ENCODE measurements at places on chromosomes 11 and 22. TPM values are rescaled to one million over a fixed set of nuclear protein-coding genes. Genes with fewer than 3 reads are reported as not detected.

The EIF1AD gene
- 29.9 TPM for polyA plus RNA-seq

GRCh38 chr11:79481795-79482194, 41.0 kb upstream of the TENM4 start:
- H3K4me1 ChIP-seq: no peaks in the 10 kb centered on the region
- H3K27me3 ChIP-seq: peaks cover 3% of the 10 kb centered on the region

DNA sequence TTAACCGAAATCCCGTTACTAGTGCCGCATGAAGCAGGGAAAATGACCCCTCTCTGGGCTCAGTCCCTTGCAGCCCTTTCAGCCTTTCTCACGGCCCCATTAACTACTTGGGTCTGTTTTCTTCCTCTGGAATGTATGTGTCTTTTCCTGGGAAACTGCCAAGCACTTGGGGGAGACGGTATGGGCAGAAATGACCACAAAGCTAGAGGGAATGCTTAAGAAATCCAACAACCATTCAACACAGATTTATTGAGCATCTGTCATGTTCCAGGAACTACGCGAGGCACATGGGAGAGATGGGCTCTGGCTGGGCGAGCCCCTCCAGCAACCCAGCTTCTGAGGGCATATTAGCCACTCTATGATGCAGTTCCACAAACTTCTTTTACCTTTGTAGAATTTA, 462.6 kb downstream of the BUD13 start:
- peak; percentile 43 for DNase-seq
- H3K36me3 ChIP-seq: no peaks in the 10 kb centered on the region
- H3K27me3 ChIP-seq: no peaks in the 10 kb centered on the region
- no peak overlapping the region for H3K27ac ChIP-seq
- no peak overlapping the region for H3K4me3 ChIP-seq

The SLC16A8 gene
- polyA plus RNA-seq: 0.39 TPM

- H3K4me1 ChIP-seq: peaks cover 5% of the 10 kb centered on the region
- H3K4me3 ChIP-seq: no peak overlapping the region
- H3K27me3 ChIP-seq: no peaks in the 10 kb centered on the region
- no peak for DNase-seq
These were observed 96.2 kb upstream of the MTMR2 start for GRCh38 chr11:96019810-96020747.

The TRIM48 gene
- not detected for polyA plus RNA-seq

DNA sequence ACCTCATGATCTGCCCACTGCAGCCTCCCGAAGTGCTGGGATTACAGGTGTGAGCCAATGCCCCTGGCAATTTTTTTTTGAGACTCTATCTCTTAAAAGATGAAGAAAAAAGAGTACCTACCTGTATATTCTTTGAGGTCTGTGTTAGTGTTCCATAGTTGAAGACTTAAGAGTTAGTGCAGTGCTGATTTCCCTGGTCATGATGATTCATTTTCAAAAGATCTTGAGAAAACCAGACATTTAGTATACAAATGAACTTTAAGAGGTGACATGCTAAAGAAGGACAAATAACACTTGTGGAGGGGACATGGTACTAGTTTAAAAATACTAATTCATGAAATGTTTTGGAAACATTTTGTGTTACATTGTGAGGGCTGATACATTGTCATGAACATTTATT, 17.7 kb downstream of the CBL start:
- no peaks in the 10 kb centered on the region for H3K4me1 ChIP-seq
- no peak for DNase-seq
- H3K4me3 ChIP-seq: no peak overlapping the region
- H3K27me3 ChIP-seq: no peaks in the 10 kb centered on the region
- no peak overlapping the region for H3K27ac ChIP-seq
- no peaks in the 10 kb centered on the region for H3K36me3 ChIP-seq

DNA sequence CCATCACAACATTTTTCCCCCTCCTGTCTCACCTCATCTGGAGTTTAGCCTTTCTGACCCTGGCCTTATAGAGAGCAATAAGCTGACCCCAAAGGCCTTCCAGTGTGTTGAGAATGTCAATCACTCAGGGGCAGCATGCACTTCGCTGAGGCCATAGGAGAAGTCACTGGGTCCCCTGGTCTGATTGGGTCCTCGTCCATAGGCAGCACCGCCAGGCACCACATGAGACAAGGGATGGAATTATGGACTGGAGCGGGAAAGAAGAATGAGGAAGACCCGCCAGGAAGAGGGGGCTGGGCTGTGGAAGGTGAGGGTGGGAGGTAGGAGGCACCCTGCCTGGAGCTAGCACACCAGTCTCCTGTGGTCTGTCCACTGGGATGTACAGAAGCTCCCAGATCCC, 72.9 kb downstream of the DSCAML1 start:
- H3K27me3 ChIP-seq: no peaks in the 10 kb centered on the region
- no peaks in the 10 kb centered on the region for H3K36me3 ChIP-seq
- H3K4me3 ChIP-seq: no peak overlapping the region
- no peak overlapping the region for H3K27ac ChIP-seq
- peaks cover 9% of the 10 kb centered on the region for H3K4me1 ChIP-seq

DNA sequence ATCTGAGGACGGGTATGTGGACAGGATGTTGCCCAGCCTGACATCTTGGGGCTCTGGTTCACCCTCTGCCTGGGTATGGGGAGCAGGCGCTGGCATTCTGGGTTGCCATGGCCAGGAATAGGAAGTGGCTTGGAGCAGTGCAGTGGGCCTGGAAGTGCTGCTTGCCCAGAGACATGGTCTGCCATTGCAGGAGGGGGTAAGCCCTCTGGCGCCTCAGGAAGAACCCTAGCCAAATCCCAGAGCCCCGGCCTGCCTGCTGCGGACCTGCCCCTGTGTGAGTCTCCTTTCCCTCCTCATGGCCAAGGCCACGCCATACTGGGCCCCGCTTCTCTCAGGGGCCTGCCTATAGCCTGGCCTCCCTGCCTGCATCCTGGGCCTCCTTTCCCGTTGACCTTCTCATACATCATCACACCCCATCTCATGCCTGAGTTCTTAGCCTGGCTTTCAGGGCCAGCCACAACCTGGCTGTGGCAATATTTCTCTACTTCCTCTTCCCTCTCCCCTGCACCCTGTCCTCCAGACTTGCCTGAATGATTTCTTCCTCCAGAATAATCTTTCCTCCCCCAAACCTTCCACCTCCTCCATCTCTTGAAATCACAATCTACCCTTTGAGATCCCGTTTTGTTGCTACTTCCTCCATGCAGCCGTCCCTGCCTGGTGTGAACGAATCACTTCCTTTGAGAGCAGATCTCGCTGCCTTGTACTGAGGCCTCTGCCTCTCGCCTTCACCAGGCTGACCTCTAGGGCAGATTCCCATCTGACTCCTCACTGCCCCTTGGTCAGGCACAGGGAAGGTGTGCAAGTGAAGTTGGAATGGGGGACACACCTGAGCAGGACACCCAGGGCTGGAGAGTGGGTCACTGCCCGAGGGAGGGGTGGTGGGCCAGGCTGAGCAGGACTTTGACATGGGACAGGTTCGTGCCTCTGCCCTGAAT, 5.2 kb downstream of the CAPN5 start:
- H3K4me3 ChIP-seq: no peak overlapping the region
- no peak for DNase-seq
- no peak overlapping the region for H3K27ac ChIP-seq
- H3K36me3 ChIP-seq: no peaks in the 10 kb centered on the region

The UPK3A gene
- 0.55 TPM for polyA plus RNA-seq

DNA sequence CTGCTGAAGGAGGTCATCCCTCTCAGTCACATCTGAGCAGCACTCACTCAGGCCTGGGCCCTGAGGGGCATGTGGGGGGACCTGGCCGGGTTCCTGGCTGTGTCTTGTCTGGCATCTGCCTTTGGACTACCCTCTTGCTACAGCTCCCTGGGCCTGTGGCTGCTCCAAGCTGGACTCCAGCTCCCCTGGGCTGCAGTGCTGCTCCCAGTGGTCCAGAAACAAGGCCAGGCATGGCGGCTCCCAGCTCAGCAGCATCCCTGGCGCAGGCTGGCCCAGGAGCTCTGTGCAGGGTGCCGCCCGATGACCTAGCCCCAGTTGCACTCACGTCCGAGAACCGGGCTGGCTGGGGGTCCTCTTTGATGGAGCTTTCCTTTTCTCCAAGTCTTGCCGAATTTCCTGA, 5.3 kb downstream of the CDPF1 start:
- no peaks in the 10 kb centered on the region for H3K27me3 ChIP-seq
- no peak overlapping the region for H3K27ac ChIP-seq
- peaks cover 16% of the 10 kb centered on the region for H3K4me1 ChIP-seq

GRCh38 chr11:56558574-56558973, 15.5 kb upstream of the OR5M11 start:
- H3K36me3 ChIP-seq: no peaks in the 10 kb centered on the region
- H3K27me3 ChIP-seq: no peaks in the 10 kb centered on the region
- no peak for DNase-seq
- no peak overlapping the region for H3K4me3 ChIP-seq
- no peak overlapping the region for H3K27ac ChIP-seq

DNA sequence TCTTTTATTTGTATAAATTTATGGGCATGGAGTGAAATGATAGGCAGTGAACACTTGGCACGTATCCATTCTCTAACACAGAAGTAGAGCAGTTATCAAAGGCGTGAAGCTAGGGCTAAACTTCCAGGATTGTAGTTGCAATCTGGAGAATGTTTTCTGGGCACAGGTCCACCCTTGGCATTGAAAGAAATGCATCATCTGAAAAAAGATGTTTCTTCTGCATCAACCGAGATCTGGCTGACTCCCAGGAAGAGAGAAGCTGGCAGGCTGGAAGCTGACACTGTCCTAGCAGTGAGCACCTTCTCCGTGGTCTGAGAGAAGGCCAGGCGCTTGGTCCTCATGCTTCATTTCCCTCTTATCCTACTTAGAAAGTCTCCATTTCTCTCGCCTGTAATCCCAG, 600.0 kb downstream of the BRD1 start:
- no peaks in the 10 kb centered on the region for H3K4me1 ChIP-seq
- H3K36me3 ChIP-seq: no peaks in the 10 kb centered on the region
- no peak for DNase-seq
- no peak overlapping the region for H3K27ac ChIP-seq
- H3K27me3 ChIP-seq: peaks cover 3% of the 10 kb centered on the region

GRCh38 chr22:19876314-19876940, 21.8 kb upstream of the GNB1L start:
- no peaks in the 10 kb centered on the region for H3K36me3 ChIP-seq
- no peak for DNase-seq
- no peak overlapping the region for H3K27ac ChIP-seq
- H3K4me3 ChIP-seq: no peak overlapping the region
- H3K4me1 ChIP-seq: peaks cover 4% of the 10 kb centered on the region

GRCh38 chr11:65853246-65853979, 4.6 kb downstream of the CFL1 start:
- DNase-seq: no peak
- no peak overlapping the region for H3K4me3 ChIP-seq
- H3K36me3 ChIP-seq: peaks cover 53% of the 10 kb centered on the region
- peaks cover 8% of the 10 kb centered on the region for H3K4me1 ChIP-seq
- no peaks in the 10 kb centered on the region for H3K27me3 ChIP-seq

GRCh38 chr11:63023841-63024648, 8.4 kb upstream of the SLC22A8 start:
- H3K4me1 ChIP-seq: no peaks in the 10 kb centered on the region
- H3K4me3 ChIP-seq: no peak overlapping the region
- H3K27me3 ChIP-seq: no peaks in the 10 kb centered on the region
- peak overlapping the region; percentile 60 for H3K27ac ChIP-seq

The TSPAN32 gene
- 6.8 TPM for polyA plus RNA-seq

DNA sequence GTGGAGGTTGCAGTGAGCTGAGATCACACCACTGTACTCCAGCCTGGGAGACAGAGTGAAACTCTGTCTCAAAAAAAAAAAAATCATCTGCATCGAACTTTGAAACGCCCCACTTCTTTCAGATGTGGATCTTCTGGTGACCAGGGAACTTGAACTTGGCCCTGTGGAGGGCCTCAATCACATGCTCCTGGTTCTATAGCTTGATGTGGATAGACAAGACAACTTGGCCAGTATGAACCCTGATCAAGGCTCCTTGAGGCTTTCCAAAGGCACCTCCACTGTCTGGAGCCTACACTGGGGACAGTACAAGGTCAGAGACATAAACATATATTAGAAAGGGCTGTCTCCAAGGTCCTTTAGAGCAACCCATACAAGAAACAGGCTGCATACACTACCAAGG, 30.6 kb downstream of the RAB30 start:
- H3K27ac ChIP-seq: no peak overlapping the region
- H3K36me3 ChIP-seq: no peaks in the 10 kb centered on the region
- H3K27me3 ChIP-seq: no peaks in the 10 kb centered on the region
- H3K4me1 ChIP-seq: no peaks in the 10 kb centered on the region
- no peak overlapping the region for H3K4me3 ChIP-seq

GRCh38 chr22:17943533-17944249, 80.7 kb downstream of the MICAL3 start:
- no peak overlapping the region for H3K27ac ChIP-seq
- no peaks in the 10 kb centered on the region for H3K36me3 ChIP-seq
- H3K27me3 ChIP-seq: no peaks in the 10 kb centered on the region
- no peak overlapping the region for H3K4me3 ChIP-seq
- no peak for DNase-seq

DNA sequence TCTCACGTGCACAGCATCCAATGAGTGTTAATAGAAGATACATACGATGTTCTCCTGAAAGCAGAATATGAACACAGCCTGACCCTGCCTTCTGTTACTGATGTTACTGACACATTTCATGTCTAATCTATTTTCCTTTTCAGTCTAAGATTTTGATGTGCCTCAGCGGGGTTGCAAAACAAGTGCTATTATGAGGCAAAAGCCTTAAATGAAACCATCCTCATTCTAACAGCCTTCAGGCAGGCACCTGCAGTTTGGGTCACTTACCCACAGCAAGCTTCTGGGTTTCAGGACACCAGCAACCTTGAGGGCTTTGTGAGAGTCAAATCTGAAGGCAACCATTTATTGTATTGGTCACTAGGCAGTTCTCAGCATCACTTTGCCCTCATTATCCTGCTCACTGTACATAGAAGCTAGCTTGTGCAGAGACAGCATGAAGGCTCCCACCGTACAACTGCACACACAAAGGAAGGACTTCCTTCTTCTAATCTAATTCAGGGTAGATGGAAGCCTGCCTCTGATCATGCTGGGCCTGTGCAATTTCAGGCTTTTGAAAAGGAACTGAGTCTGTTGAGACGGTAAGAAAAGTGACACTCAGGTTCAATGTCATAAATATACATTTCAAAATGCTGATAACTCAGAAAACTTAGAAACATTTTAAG, 183.2 kb upstream of the PITPNB start:
- peaks cover 17% of the 10 kb centered on the region for H3K36me3 ChIP-seq
- H3K4me3 ChIP-seq: no peak overlapping the region
- H3K4me1 ChIP-seq: peaks cover 1% of the 10 kb centered on the region
- H3K27ac ChIP-seq: no peak overlapping the region
- DNase-seq: no peak
- no peaks in the 10 kb centered on the region for H3K27me3 ChIP-seq

GRCh38 chr22:45510376-45511232, 7.9 kb downstream of the FBLN1 start:
- no peaks in the 10 kb centered on the region for H3K4me1 ChIP-seq
- no peak for DNase-seq
- H3K27me3 ChIP-seq: no peaks in the 10 kb centered on the region
- H3K36me3 ChIP-seq: peaks cover 33% of the 10 kb centered on the region
